ENCODE measurements at places on chromosomes 2 and 18. TPM values are rescaled to one million over a fixed set of nuclear protein-coding genes. Genes with fewer than 3 reads are reported as not detected.

DSG2 gene
- total RNA-seq, result 144 TPM

CHRNA1 gene
- not detected for total RNA-seq

NAT8 gene
- not detected for total RNA-seq

DNAJC5G gene
- total RNA-seq, result 0.39 TPM

HMSD gene
- 0.54 TPM for total RNA-seq

COPS9 gene
- 91.7 TPM for total RNA-seq

GRCh38 chr2:211941216-211941747 is 597.3 kb downstream of the ERBB4 start:
- H3K4me3 ChIP-seq, result no peak overlapping the region
- H3K4me1 ChIP-seq, result 0 out of 2 replicates have a peak, but pooled peaks cover 3% of the 10 kb centered on the region
- no peaks in the 10 kb centered on the region for H3K36me3 ChIP-seq
- H3K27me3 ChIP-seq, result no peaks in the 10 kb centered on the region

DNA sequence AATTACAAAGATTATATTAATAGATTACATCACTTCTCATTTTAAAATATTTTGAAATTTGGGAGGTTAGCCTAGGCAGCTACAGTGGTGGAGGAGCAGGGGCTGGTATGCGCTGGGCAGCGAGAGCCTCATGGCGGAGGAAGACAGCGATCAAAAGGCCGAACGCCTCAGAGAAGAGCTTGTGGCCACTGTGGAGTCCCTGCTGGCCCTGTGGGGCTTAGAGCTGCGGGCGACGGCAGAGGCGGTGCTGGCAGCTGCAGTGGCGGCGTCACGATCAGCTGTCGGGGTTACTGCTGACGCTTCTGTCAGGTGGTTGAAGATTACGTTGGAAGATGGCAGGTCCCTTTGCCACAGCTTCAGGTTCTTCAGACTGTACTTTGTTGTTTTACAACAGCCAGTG is 87.4 kb downstream of the ROCK2 start:
- H3K4me3 ChIP-seq, result no peak overlapping the region
- 0 out of 2 replicates have a peak, but pooled peaks cover 3% of the 10 kb centered on the region for H3K4me1 ChIP-seq
- no peak overlapping the region for H3K27ac ChIP-seq
- peak; percentile 34 for DNase-seq
- no peaks in the 10 kb centered on the region for H3K36me3 ChIP-seq

DNA sequence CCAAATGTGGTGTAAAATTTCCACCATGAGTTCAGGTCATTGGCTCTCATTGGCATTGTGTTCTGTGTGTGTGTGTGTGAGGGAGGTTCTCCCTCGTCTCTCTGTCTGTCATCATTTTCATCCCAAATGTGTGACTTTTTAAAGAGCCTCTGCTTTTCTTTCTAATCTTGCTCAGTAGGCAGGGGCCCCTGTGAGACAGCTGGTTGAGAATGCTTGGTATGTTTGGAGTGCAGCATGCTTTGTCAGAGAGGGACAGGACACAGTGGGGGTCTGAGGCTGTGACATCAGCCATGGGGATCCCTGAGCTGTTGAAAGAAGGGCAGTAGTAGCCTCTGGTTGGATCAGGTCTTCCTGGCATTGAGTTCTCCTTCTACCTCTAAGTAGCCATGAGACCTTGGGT is 10.6 kb downstream of the PTPRM start:
- H3K27ac ChIP-seq, result peak overlapping the region; percentile 59
- H3K36me3 ChIP-seq, result no peaks in the 10 kb centered on the region
- H3K27me3 ChIP-seq, result no peaks in the 10 kb centered on the region
- peak; percentile 88 for DNase-seq
- peaks cover 22% of the 10 kb centered on the region for H3K4me1 ChIP-seq
- H3K4me3 ChIP-seq, result no peak overlapping the region

- 0 out of 2 replicates have a peak, but pooled peaks cover 6% of the 10 kb centered on the region for H3K36me3 ChIP-seq
- H3K27ac ChIP-seq, result no peak overlapping the region
- H3K4me1 ChIP-seq, result no peaks in the 10 kb centered on the region
- H3K4me3 ChIP-seq, result no peak overlapping the region
- H3K27me3 ChIP-seq, result no peaks in the 10 kb centered on the region
These were observed 76.3 kb upstream of the WDSUB1 start for GRCh38 chr2:159362816-159363251.

DNA sequence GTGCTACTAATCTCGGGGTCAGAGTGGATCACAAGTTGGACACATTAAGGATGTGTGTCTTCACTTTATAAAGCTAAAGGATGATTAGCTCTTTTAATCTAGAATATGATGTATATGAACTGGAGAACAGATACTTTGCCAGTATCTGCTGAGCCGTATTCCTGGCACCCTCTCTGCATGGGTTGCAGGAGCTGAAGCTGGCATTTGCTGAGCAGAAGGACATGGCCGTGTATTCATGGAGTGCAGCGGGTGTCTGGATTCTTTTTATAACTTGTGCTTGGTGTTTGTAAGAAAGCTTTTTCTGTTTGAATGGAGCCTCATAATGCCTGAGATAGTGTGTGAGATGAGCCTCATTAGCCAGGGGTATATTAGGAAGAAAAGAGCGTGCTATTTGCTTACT is 103.9 kb upstream of the MCFD2 start:
- H3K27ac ChIP-seq, result no peak overlapping the region
- no peaks in the 10 kb centered on the region for H3K27me3 ChIP-seq
- no peaks in the 10 kb centered on the region for H3K4me1 ChIP-seq
- H3K4me3 ChIP-seq, result no peak overlapping the region
- H3K36me3 ChIP-seq, result no peaks in the 10 kb centered on the region

DNA sequence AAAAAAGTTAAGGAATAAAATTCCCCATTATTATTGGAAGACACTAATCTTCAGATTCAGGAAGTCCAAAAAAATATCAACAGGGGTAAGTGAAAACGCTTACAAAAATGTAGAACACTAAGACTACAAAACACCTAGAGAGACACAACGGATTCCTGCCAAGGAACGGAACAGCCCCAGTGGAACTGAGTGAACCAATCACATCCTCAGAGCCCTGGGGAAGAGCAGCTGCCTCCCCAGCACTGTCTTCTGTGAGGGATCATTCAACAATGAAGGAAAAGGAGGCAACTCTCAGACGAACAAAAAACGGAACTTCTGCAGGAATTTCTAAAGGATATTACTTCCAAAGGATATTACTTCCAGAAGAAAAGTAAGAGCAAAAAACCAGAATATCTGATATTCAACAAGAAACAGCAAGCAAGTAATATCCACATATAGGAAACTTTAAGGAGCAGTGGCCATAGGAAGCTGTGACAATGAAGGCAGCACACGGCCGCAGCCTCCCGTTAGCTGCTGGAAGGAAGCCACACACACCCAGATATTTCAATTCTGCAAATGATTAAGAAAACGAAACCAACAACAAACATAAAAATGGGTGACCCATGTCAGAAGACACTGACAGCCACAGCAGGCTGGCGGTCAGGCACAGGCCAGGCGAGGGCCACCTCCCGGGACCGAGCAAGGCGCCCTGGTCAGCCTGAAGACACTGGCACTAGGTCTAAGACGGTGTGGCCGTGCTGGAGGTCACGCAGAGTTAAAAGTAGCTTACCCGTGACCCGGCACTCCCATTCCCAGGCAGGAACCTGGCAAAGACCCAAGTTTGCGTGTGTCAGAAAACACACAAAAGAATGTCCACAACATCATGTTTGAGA is 81.8 kb downstream of the HDAC4 start:
- H3K36me3 ChIP-seq, result no peaks in the 10 kb centered on the region
- no peak overlapping the region for H3K27ac ChIP-seq
- no peak overlapping the region for H3K4me3 ChIP-seq
- no peak for DNase-seq
- no peaks in the 10 kb centered on the region for H3K4me1 ChIP-seq

GRCh38 chr2:12856934-12857601 is 140.3 kb downstream of the TRIB2 start:
- H3K27ac ChIP-seq, result no peak overlapping the region
- H3K27me3 ChIP-seq, result no peaks in the 10 kb centered on the region

DNA sequence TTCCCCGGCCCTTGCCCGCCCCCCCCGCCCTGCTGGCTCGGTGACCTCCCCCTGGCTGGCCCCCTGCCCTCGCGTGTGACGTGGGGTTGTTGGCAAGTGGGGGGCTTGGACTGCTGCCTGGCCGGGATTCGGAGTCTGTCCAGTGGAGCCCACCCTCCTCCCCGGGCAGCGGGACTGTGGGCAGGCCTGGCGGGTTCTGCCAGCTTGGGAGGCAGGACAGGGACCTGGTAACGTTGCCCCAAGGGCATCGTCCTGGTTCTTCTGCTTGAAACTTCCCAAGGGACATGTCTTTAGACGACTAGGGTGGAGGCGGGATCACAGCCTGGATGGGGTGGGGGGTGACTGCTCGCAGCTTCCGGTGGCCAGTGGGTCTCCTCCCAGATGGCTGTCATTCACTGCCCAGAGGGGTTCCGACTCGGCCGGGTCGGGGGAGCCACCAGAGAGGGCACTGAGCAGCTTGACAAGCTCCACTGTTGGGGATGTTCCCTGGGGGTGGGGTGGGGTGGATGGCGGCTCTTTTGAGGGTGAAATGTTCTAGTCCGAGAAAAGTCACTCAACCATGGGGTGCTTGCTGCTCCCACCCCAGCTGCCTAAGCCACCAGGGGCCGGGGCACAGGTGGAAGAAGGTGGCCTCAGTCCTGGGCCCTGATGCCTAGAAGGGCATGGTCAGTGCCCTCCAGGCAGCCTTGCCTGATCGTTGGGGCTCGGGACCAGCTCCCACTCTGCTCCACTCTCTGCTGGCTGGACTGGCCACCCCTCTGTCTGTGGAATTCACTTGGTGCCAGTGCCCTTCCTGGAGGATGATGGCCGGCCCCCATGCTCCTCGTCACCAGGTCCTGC is 4.3 kb upstream of the HS6ST1 start:
- peak overlapping the region; percentile 61 for H3K4me3 ChIP-seq
- H3K36me3 ChIP-seq, result no peaks in the 10 kb centered on the region
- H3K4me1 ChIP-seq, result peaks cover 12% of the 10 kb centered on the region

DNA sequence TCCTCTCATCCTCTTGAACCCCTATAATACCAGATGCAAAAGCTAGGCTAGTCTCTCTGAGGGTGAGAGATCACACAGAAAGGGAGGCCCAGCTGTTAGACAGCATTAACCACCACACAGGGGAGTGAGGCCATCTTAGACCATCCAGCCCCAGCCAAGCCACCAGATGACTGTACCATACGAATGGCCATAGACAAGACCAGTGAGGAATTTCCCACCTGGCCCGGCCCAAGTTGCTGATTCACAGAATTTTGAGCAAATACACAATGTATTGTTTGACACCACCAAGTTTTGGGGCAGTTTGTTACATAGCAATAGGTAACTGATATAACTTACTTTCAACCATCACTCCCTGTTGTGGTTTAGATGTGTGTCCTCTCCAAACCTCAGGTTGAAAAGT is 98.2 kb upstream of the CTNNA2 start:
- no peaks in the 10 kb centered on the region for H3K36me3 ChIP-seq
- H3K4me3 ChIP-seq, result no peak overlapping the region
- no peaks in the 10 kb centered on the region for H3K4me1 ChIP-seq
- H3K27me3 ChIP-seq, result no peaks in the 10 kb centered on the region
- no peak for DNase-seq
- no peak overlapping the region for H3K27ac ChIP-seq

GRCh38 chr2:235183786-235184185 is 232.0 kb downstream of the SH3BP4 start:
- no peak overlapping the region for H3K27ac ChIP-seq
- H3K27me3 ChIP-seq, result no peaks in the 10 kb centered on the region
- no peak for DNase-seq
- H3K36me3 ChIP-seq, result no peaks in the 10 kb centered on the region
- H3K4me1 ChIP-seq, result no peaks in the 10 kb centered on the region

- DNase-seq, result no peak
- H3K4me3 ChIP-seq, result no peak overlapping the region
- H3K27me3 ChIP-seq, result no peaks in the 10 kb centered on the region
These were observed 28.4 kb upstream of the DYNC2LI1 start for GRCh38 chr2:43745457-43745856.

GRCh38 chr2:42965196-42965595 is 172.8 kb upstream of the HAAO start:
- H3K27ac ChIP-seq, result no peak overlapping the region
- H3K4me1 ChIP-seq, result peaks cover 24% of the 10 kb centered on the region
- no peak for DNase-seq
- H3K36me3 ChIP-seq, result no peaks in the 10 kb centered on the region
- no peaks in the 10 kb centered on the region for H3K27me3 ChIP-seq

GRCh38 chr2:112008910-112009485 is 46.1 kb upstream of the TMEM87B start:
- no peak overlapping the region for H3K27ac ChIP-seq
- no peaks in the 10 kb centered on the region for H3K27me3 ChIP-seq
- no peak overlapping the region for H3K4me3 ChIP-seq
- no peaks in the 10 kb centered on the region for H3K4me1 ChIP-seq
- DNase-seq, result no peak

DNA sequence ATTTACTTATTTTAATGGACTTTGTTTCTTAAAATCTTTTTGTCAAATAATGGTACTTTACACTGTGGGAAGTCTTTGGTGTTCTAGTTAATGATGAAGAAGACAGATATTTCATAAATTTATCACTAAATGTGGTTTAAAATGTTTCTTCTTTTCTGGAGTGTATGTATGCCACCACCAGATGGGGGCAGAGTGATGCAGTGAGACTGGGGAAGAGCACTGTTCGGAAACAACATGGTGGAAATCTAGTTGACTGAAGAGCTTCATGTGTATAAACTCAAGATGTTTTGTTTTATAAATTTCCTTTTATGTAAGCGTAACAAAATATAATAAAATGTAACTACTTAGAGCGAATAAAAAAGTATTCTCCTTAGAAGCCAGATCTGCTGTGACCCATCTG is 195.1 kb downstream of the KCNE4 start:
- no peak overlapping the region for H3K4me3 ChIP-seq
- H3K4me1 ChIP-seq, result no peaks in the 10 kb centered on the region
- no peaks in the 10 kb centered on the region for H3K27me3 ChIP-seq
- peak; percentile 38 for DNase-seq
- no peaks in the 10 kb centered on the region for H3K36me3 ChIP-seq

DNA sequence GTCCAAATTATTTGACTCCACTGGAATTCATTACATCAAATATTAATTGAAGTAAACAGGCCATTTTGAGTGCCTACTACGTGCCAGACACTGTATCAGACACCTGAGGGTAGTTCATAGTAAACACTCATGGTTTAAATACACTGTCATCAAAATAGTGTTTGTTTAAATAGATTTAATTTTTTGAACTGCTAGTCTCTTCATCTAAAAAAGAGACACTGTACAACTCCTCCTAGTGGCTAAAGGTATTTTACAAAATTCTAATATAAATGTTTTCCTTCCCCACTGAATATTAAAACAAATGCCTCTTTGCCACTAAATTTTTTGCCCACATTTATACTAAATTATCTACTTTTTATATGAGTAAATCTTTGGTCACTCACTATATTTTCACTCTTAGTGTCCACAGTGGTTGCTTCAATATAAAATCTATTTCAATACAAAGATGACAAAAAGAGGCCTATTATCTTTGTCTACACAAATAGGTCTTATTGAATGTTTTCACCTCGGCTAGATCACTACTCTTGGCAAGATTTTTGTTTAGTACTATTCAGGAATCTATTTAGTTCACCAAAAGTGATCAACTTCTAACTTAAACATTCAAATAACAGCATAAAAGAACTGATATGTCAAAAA is 122.1 kb downstream of the TMEM247 start:
- H3K36me3 ChIP-seq, result no peaks in the 10 kb centered on the region
- no peaks in the 10 kb centered on the region for H3K27me3 ChIP-seq
- H3K4me3 ChIP-seq, result no peak overlapping the region
- no peak for DNase-seq
- H3K27ac ChIP-seq, result no peak overlapping the region

All from GM23338 (cell line).